ENCODE measurements at places on chromosomes 13 and 19. TPM values are rescaled to one million over a fixed set of nuclear protein-coding genes. Genes with fewer than 3 reads are reported as not detected.

SLC5A5 gene
- polyA plus RNA-seq, result 0.06 TPM

ZNF416 gene
- polyA plus RNA-seq, result 4.8 TPM

ZNF229 gene
- polyA plus RNA-seq, result 5.8 TPM

DNA sequence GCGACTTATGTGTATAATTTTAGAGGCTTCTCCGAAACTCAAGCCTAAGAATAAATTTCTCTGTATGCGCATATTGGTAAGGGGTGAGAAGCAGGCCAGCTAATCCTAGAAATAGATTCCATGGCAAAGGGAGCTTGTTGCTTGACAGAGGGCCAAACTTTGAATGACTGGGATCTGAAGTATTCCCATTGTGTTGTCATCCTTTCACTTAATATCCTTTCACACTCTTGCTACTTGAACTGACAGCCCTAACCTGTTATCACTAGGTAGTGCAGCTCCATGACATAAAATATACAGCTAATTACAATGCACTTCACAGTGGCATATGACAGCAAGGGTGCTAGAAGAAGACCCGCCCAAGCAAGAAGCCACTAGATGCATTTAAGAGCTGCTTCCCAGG is 309.8 kb downstream of the OXGR1 start:
- DNase-seq, result no peak

- no peak for DNase-seq
Measured at GRCh38 chr13:30748717-30749116, 13.4 kb downstream of the ALOX5AP start.

GRCh38 chr13:73040484-73040883 is 18.3 kb upstream of the KLF5 start:
- DNase-seq, result no peak
